Esophagus muscularis mucosa (tissue), 4 donors: ENCODE measurements at places on chromosomes 12 and 14.

- no peak overlapping the region for H3K4me3 ChIP-seq
- DNase-seq = no peak
- H3K4me1 ChIP-seq = peaks cover 10% of the 10 kb centered on the region
- peaks cover 27% of the 10 kb centered on the region for H3K36me3 ChIP-seq
- H3K27ac ChIP-seq = no peak overlapping the region
- H3K27me3 ChIP-seq = no peaks in the 10 kb centered on the region
These were observed 30.3 kb upstream of the TTC7B start for GRCh38 chr14:90846511-90846910.

DNA sequence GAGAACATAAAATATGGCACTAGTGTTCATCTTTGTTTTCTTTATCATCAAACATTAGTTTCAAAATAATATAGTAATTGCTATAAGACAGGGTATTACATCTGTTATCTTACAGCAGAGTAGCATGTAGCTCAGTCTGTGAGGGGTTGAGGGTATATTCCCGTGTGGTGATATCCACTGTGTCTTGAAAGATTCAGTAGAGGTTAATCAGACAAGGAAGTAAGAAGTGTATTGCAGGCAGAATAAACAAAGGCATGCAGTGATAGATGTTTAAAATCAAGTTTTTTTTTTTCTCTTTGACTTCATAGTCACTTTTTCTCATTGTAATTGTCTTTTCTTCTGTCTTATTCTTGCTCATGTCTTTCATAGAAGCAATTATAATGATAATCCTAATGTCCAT lies 48.3 kb downstream of the METTL25 start:
- H3K36me3 ChIP-seq = peaks cover 4% of the 10 kb centered on the region
- H3K4me3 ChIP-seq = no peak overlapping the region
- no peaks in the 10 kb centered on the region for H3K4me1 ChIP-seq
- no peak for DNase-seq
- no peak overlapping the region for H3K27ac ChIP-seq

DNA sequence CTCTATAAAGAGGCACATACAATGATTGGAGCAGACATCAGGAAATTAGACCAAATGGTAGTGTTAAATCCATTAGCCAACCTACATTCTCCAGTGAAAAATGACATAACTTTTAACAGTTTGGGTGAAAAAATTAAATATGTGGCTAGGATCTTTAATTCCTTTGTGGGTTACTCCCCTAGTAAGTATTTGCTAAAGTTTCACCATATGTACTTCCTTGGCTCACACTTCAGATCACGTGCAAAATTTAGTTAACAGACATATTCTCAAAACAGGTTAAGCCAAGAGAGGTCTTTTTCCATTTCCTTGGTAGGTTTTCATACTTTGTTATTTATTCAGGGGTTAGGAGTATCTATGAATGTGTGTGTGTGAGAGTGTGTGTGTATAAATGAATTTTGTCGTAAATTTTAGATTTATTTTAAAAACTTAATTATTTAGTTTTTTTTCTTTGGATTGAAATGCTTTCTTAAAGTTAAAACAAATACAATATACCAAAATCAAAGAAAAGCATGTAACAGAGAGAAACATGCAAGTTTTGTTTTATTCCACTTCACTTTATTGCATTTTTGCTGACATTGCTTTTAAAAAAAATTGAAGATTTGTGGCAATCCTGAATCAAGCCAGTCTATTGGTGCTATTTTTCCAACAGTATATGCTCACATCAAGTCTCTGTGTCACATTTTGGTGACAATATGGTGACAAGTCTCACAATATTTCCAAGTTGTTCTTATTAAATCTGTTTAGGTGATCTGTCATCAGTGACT lies 258.7 kb downstream of the FLRT2 start:
- H3K27ac ChIP-seq = no peak overlapping the region
- H3K4me3 ChIP-seq = no peak overlapping the region
- H3K4me1 ChIP-seq = no peaks in the 10 kb centered on the region
- no peaks in the 10 kb centered on the region for H3K36me3 ChIP-seq
- no peak for DNase-seq
- no peaks in the 10 kb centered on the region for H3K27me3 ChIP-seq

DNA sequence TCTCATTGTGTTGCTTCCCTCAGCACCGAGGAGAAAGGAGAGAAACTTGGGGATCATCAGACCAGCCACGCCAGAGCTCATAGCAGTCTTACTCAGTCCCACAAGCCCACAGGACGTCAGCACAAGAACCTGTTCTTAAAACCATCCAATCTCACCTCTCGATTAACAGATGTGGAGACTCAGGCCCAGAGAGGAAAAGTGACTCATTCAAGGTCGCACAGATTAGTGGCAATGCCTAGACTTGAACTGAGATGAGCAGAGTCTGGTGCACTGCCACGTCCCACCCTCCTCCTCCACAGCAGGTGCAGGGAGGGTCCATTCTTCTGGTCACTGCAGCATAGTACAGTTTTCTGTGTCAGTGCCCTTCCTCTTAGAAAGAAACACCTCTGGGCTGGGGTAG lies 154.9 kb upstream of the PZP start:
- no peak for DNase-seq
- H3K4me1 ChIP-seq = no peaks in the 10 kb centered on the region
- H3K4me3 ChIP-seq = no peak overlapping the region
- H3K27me3 ChIP-seq = no peaks in the 10 kb centered on the region

DNA sequence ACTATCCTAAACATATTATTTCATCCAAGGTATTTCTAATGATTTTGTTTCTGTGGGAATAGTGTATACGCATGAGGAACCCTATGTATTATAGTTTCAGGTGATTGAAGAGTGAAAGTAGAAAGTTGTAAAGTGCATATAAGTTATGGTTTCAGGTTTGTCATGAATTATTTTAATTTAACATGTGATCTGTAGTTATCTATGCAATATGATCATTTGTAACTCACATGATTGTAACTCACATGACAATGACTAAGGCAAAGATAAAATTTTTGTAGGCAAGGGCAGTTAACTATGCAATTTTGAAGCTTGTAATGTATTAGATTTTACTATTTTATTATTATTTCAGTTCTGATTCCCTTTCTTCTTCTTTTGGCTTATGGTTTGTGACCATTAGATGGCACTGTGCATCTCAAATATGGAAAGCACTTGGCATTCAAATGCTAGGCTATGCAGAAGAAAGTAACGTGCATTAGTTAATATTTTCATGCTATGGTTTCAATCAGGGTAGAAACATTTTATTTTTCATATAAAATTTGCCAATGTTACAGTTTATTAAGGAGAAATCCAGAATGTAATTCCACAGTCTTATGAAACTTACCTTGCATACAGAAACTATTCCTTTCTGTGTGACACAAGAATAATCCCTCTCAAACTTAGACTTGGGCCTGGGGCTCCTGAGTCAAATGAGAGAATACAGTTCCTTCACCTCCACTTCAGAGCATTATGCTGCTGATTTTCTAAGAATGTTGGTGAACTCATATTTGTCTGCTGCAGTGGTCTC lies 15.8 kb upstream of the TMEM30B start:
- H3K4me3 ChIP-seq = no peak overlapping the region
- no peaks in the 10 kb centered on the region for H3K36me3 ChIP-seq
- no peaks in the 10 kb centered on the region for H3K27me3 ChIP-seq
- H3K27ac ChIP-seq = no peak overlapping the region
- H3K4me1 ChIP-seq = peaks cover 4% of the 10 kb centered on the region
- DNase-seq = peak; percentile 4

- no peaks in the 10 kb centered on the region for H3K36me3 ChIP-seq
- peak overlapping the region; percentile 32 for H3K4me3 ChIP-seq
- H3K27ac ChIP-seq = peak overlapping the region; percentile 38
- H3K4me1 ChIP-seq = peaks cover 69% of the 10 kb centered on the region
- no peak for DNase-seq
These were observed 26.5 kb downstream of the PALS1 start for GRCh38 chr14:67267576-67268328.

DNA sequence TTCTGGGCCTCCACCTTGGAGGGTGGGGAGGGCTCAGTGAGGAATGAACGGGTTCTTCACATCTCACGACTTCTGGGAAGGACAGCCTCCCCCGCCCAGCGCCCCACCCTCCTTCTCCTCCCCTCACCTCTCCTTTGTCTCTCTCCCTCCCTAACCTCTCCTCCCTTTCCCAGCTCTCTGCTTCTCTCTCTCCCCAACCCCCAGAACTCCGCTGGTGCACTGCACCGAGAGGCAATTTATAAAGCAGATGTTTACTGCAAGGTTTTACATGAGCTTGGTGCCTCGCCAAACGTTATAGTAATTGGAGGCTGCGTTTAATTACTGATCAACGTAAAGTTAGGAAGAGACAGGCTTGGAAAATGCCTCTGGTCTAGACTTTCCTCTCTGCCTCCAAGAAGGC lies 42.9 kb upstream of the FAM222A start:
- no peak overlapping the region for H3K4me3 ChIP-seq
- DNase-seq = no peak
- peaks cover 37% of the 10 kb centered on the region for H3K27me3 ChIP-seq
- no peaks in the 10 kb centered on the region for H3K36me3 ChIP-seq

DNA sequence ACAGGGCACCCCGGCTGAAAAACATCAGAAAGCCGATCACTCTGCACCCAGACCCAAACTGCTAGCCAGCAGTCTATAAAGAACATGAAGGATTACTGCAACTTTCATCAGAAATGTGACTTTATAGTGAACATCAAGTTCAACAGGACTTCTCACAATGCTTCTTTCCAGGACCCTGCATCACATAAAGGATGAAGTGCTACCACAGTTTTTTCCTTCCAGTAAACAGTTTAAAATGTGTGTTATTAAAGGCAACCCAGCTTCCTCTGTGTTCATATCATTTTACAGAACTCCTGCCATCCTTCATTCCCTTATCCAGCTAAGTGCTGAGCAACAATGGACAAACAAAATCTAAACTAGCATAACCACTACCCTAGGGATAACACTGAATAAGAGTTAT lies 280.3 kb upstream of the DIO2 start:
- no peak for DNase-seq
- no peak overlapping the region for H3K4me3 ChIP-seq
- H3K27me3 ChIP-seq = no peaks in the 10 kb centered on the region
- no peak overlapping the region for H3K27ac ChIP-seq

- H3K36me3 ChIP-seq = no peaks in the 10 kb centered on the region
- no peak overlapping the region for H3K27ac ChIP-seq
These were observed 126.2 kb downstream of the KSR2 start for GRCh38 chr12:117842630-117843029.

- no peak for DNase-seq
- no peaks in the 10 kb centered on the region for H3K27me3 ChIP-seq
- peak overlapping the region; percentile 6 for H3K4me3 ChIP-seq
- H3K36me3 ChIP-seq = no peaks in the 10 kb centered on the region
- no peak overlapping the region for H3K27ac ChIP-seq
These were observed 28.2 kb downstream of the SOX5 start for GRCh38 chr12:23921099-23921856.

- H3K27ac ChIP-seq = no peak overlapping the region
- no peaks in the 10 kb centered on the region for H3K36me3 ChIP-seq
- no peaks in the 10 kb centered on the region for H3K4me1 ChIP-seq
- DNase-seq = no peak
These were observed 112.2 kb upstream of the DIO3 start for GRCh38 chr14:101449114-101449513.

GRCh38 chr14:45242706-45243105 lies 10.3 kb downstream of the MIS18BP1 start:
- H3K27ac ChIP-seq = peak overlapping the region; percentile 20
- H3K36me3 ChIP-seq = no peaks in the 10 kb centered on the region
- no peaks in the 10 kb centered on the region for H3K4me1 ChIP-seq
- H3K27me3 ChIP-seq = no peaks in the 10 kb centered on the region

DNA sequence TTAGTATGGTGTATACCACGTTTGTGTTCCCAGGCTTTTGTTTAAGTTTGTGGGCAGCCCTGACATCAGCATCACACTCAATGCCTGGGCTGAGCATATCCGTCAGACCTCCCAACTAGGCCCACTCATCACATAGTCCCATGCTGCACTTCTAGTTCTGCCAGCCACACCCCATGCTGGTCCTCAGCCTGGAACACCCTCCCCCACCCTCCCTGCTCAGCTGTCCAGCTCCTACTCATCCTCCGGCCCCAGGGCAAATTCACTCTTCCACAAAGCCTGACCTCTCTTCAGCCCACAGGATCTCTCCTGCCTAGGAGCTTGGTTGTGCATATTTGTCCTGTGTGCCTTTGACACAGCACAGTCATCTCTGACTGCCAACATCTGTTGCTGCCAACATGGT lies 3.9 kb upstream of the ENDOU start:
- DNase-seq = no peak
- peaks cover 24% of the 10 kb centered on the region for H3K4me1 ChIP-seq
